ENCODE measurements at places on chromosomes 11 and 22. TPM values are rescaled to one million over a fixed set of nuclear protein-coding genes. Genes with fewer than 3 reads are reported as not detected.
A peak's percentile ranks its signal among the peaks of the same experiment; 100 is the strongest.

DAGLA gene
- total RNA-seq = 6.4 TPM

- H3K4me1 ChIP-seq = peaks cover 4% of the 10 kb centered on the region
- no peak overlapping the region for H3K27ac ChIP-seq
- no peak for DNase-seq
- no peaks in the 10 kb centered on the region for H3K27me3 ChIP-seq
- peak overlapping the region; percentile 74 for H3K4me3 ChIP-seq
Measured at GRCh38 chr11:22192289-22192641, 620 bp upstream of the ANO5 start.

DNA sequence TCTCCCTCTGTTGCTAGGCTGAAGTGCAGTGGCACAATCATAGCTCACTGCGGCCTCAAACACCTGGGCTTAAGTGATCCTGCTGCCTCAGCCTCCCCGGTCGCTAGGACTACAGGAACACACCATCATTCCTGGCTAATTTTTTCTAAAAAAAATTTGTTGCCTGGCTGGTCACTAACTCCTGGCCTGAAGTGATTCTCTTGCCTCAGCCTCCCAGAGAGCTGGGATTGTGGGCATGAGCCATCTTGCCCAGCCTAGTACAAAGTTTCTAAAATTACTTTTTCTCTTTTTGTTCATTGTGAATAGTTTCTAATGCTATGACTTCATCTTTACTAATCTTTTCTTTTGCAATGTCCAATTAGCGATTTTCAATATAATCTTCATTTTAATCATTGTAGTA, 12.5 kb downstream of the RBM7 start:
- no peaks in the 10 kb centered on the region for H3K27me3 ChIP-seq
- no peak overlapping the region for H3K4me3 ChIP-seq
- H3K4me1 ChIP-seq = no peaks in the 10 kb centered on the region
- DNase-seq = no peak
- H3K36me3 ChIP-seq = peaks cover 6% of the 10 kb centered on the region

DNA sequence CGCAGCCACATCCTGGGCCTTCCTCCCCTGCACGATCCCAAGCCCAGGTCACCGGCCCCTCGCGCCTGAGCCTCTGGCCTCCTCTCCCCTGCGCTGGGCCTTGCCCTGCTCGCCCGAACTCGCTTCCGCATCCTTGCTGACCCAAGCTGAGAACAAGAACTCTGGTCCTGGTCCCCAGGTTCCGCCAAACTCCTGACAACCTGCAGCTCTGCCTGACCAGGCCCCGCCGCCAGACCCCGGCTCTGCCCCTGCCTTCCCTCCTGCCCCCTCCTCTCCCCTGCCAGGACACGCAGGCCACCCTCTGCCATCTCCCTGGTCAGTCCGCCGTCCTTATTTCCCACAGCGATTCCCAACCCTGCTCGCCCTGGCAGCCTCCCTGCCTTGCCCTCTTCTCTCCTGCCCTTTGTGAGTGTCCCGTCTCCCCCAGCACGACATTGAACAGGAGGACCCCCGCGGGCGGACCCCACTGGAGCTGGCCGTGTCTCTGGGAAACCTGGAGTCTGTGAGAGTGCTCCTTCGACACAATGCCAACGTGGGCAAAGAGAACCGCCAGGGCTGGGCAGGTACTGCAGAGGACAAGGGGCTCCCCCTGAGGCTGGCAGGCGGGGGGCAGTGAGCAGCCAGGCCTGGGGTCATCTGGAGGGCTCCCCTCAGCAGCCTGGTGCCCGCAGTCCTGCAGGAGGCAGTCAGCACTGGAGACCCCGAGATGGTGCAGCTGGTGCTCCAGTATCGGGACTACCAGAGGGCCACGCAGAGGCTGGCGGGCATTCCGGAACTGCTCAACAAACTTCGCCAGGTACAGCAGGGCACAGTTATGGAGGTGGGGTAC, 762 bp downstream of the ANKRD13D start:
- H3K4me1 ChIP-seq = peaks cover 18% of the 10 kb centered on the region
- peaks cover 17% of the 10 kb centered on the region for H3K36me3 ChIP-seq
- DNase-seq = no peak
- H3K27me3 ChIP-seq = no peaks in the 10 kb centered on the region
- no peak overlapping the region for H3K27ac ChIP-seq

DNA sequence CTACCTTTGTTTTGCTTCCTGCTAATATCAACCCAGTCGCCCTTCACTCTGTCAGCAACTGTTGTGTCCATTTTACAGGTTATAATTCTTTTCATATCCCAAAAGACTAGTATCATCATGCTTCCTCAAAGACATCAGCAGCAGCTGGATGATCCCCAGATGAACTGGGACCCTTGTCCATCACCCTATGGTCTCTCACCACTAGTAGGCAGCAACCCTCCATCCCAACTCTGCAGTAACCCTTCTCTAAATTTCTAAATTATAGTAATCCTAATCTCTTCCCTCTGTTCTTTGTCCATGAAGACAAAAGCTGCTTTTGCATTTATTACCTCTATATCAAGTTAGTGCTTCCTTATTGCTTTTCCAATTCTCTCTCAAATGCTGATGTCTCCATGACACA, 1025.8 kb downstream of the FAM181B start:
- H3K4me1 ChIP-seq = no peaks in the 10 kb centered on the region
- H3K36me3 ChIP-seq = no peaks in the 10 kb centered on the region
- DNase-seq = no peak
- no peak overlapping the region for H3K27ac ChIP-seq

SSTR3 gene
- total RNA-seq = 0.22 TPM

DNA sequence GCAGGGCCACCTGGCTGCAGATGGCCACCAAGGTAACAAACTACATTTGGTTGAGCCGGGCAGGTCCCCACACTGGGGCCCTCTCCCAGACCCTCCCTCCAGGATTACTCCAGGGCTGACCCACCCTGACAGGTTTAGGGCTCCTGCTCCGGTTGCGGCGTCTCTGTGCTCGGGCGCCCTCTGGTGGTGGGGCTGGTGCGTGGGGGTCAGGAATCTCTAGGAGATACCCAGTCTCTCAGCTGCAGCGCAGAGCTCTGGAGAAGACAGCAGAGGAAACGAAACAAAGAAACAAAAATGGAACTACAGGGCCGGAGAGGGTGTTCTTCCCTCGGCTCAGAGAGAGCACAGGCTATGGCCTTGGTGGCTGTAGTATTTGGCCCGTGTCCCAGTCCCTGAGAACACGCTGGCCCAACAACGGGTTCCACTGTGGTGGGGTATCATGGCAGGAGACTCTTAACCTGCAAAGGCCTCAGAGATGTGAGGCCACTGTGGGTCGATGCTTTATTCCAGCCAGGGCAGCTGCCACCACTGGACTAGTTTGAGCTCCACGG, 2.4 kb downstream of the C11orf96 start:
- H3K36me3 ChIP-seq = no peaks in the 10 kb centered on the region
- peak; percentile 98 for DNase-seq
- H3K27me3 ChIP-seq = peaks cover 55% of the 10 kb centered on the region

TLCD5 gene
- total RNA-seq = 9.5 TPM

NEFH gene
- total RNA-seq = 2.0 TPM

DNA sequence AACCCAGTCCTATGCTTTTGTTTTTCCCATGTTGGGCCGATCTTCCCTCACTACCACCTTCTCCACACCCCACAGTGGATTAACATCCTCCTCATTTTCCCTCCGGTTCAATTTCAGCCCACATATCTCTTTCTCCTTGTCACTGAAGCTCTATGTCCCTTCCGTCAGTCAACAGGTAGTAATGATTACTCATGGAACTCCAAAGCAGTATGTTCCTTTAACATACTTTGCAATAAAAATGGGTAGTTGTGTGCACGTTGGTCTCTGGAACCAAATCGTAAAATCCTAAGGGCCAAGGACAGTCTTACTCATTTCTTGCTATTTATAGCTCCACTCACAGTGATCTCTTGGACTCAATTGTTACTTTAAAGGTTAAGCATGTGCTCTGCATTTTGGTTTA, 20.2 kb downstream of the AMOTL1 start:
- no peaks in the 10 kb centered on the region for H3K36me3 ChIP-seq
- H3K27ac ChIP-seq = no peak overlapping the region
- H3K4me1 ChIP-seq = no peaks in the 10 kb centered on the region
- no peaks in the 10 kb centered on the region for H3K27me3 ChIP-seq
- no peak for DNase-seq
- H3K4me3 ChIP-seq = no peak overlapping the region

DNA sequence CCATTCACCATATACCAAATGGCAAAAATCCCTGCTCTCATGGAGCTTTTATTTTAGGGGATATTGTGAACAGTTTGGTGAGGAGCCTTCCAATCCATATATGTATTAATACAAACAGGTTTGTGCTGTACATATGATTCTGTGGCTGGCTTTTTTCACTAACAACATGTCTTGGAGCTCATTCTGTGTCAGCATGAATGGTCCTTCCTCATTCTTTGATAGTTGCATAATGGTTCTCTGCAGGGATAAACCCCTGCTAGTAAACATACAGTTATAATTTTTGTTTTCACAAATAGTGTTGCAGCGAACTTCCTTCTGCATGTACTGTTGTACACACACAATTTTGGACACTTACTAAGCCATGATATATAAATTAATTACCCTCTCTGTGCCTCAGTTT, 8.3 kb downstream of the PRR5L start:
- H3K4me1 ChIP-seq = no peaks in the 10 kb centered on the region
- DNase-seq = no peak
- no peaks in the 10 kb centered on the region for H3K27me3 ChIP-seq
- no peak overlapping the region for H3K27ac ChIP-seq
- H3K36me3 ChIP-seq = no peaks in the 10 kb centered on the region
- no peak overlapping the region for H3K4me3 ChIP-seq

Measured in H1 (cell line).